ENCODE measurements at places on chromosomes 12 and 14.

GRCh38 chr14:75531256-75531655 is 9.0 kb downstream of the BATF start:
- H3K4me1 ChIP-seq = peaks cover 13% of the 10 kb centered on the region
- H3K27me3 ChIP-seq = peaks cover 6% of the 10 kb centered on the region
- H3K27ac ChIP-seq = no peak overlapping the region
- no peak for DNase-seq
- H3K4me3 ChIP-seq = no peak overlapping the region

DNA sequence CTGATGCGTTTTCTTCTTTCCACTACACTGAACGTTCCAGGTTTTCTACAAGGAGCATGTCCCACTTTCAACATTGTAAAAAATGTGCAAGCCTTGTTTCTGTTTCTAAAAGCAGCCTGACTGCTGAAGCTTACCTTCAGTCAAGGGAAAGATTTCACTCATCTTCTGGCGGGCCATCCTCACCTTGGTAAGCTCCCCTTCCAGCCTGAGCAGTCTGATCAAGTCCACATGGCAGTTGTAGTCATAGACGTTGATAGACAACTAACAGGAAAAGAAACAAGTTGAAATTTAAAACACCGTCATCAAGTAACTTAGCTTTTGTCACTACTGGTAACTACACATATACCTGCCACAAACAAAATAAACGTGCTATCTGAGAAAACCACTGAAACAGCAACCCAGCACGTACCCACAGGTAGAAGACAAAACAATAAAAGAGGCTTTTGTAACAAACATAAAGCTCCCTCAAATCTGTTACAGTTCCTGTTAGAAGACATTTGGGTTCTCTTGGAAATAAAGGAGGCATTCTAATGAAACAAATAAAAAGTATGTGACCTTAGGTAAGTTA is 11.9 kb downstream of the SART3 start:
- no peak for DNase-seq
- no peaks in the 10 kb centered on the region for H3K27me3 ChIP-seq
- H3K27ac ChIP-seq = no peak overlapping the region
- H3K36me3 ChIP-seq = peaks cover 17% of the 10 kb centered on the region

DNA sequence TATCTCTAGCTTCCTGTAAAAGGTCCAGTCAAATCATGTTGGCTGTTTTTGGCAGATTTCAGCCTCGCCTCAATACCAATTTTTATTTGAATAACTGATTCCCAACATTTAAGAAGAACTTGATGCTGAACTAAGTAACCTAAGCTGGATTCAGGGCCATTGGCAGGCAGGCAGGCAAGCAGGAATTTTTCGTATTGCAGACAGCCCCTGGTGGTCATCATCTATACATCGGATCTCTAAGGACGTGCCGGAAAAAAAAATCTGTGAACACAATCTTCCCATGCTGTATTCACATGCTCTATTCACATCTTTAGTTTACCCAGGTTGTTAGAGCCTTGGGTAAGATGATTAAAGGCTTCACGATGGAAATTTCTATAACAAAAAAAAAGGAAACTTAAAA is 7.0 kb downstream of the VCPKMT start:
- peaks cover 21% of the 10 kb centered on the region for H3K36me3 ChIP-seq
- no peak overlapping the region for H3K27ac ChIP-seq

DNA sequence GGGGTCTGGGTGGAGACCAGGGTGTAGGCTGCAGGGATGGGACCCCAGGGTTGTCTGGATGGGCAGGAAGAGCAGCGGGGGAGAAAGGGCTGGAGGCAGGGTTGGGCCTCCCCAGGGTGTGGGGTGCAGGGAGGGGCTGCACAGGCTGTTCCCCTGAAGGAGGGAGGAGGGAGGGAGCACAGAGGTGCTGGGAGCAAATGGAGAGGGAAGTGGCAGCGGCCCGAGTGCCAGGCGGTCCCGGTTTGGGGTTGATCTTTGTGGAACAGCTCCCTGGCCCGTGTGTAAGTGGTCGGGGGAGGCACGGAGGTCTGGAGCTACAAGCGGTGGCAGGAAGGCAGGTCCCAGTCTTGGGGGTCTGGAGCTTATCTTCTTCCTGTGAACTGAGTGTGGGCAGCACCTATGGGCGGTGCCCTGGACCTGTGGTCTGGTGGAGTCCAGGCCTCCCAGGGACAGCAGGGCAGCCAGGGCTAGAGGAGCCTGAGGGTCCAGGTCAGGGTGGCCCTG is 391.6 kb downstream of the TMEM121 start:
- H3K4me3 ChIP-seq = no peak overlapping the region
- no peaks in the 10 kb centered on the region for H3K36me3 ChIP-seq
- H3K27me3 ChIP-seq = no peaks in the 10 kb centered on the region
- no peak overlapping the region for H3K27ac ChIP-seq

- no peaks in the 10 kb centered on the region for H3K4me1 ChIP-seq
- no peak overlapping the region for H3K4me3 ChIP-seq
- DNase-seq = no peak
- H3K36me3 ChIP-seq = no peaks in the 10 kb centered on the region
- H3K27me3 ChIP-seq = peaks cover 8% of the 10 kb centered on the region
These were observed 67.5 kb upstream of the SLC35F4 start for GRCh38 chr14:57933349-57933748.

DNA sequence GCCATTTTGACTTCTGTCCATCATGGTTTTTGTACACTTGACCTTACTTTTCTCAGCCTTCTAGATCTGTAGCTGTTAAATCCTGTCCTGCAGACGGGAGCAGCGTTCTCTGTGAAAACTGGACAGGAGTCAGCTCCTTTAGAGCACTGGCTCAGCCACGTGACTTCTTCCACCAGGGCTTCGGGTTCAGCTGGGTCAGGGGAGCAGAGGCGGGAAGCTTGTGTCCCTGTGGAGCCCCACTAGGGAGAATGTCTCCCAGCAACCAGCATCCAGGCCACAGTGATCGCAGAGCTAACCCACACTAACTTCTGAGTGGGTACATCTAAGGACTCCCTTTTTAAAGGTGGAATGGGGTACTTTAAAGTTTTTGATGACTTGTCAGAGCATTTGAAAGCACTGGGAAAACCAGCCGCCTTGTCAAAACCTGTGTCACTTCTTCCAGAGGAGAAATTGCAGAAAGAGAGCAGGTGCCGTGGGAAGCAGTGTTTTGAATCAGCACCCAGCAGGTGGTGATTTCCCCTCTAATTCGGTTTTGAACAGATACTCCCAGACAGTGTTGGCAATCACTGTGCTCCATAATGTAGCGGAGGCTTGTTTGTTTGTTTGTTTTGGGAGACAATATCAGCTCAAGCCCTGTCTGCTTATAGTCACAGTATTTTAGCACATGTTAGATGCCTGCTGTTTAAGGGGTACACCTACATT is 17.9 kb downstream of the DERA start:
- H3K4me1 ChIP-seq = peaks cover 52% of the 10 kb centered on the region
- peak overlapping the region; percentile 33 for H3K4me3 ChIP-seq
- H3K27me3 ChIP-seq = no peaks in the 10 kb centered on the region
- H3K27ac ChIP-seq = peak overlapping the region; percentile 65
- H3K36me3 ChIP-seq = no peaks in the 10 kb centered on the region

- H3K4me1 ChIP-seq = no peaks in the 10 kb centered on the region
- peaks cover 3% of the 10 kb centered on the region for H3K27me3 ChIP-seq
- no peaks in the 10 kb centered on the region for H3K36me3 ChIP-seq
- no peak for DNase-seq
- H3K4me3 ChIP-seq = no peak overlapping the region
These were observed 147.1 kb downstream of the KIF26A start for GRCh38 chr14:104285508-104285840.

DNA sequence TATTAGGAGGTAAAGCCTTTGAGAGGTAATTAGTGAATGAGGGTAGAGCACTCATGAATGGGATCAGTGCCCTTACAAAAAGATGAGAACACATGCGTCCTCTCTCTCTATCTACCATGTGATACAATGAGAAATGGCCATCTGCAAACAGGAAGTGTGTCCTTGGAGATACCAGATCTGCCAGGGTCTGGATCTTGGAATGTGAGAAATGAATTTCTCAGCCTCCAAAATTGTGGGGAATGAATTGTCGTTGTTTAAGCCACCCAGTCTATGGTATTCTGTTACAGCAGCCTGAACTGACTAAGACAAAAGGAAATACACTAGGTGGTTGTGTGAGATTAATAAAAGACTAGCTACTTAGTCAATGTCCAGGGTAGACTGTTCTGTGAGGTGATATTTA is 366.6 kb downstream of the NELL2 start:
- H3K36me3 ChIP-seq = no peaks in the 10 kb centered on the region
- H3K4me1 ChIP-seq = peaks cover 19% of the 10 kb centered on the region
- peak overlapping the region; percentile 18 for H3K27ac ChIP-seq
- H3K27me3 ChIP-seq = no peaks in the 10 kb centered on the region

- H3K27me3 ChIP-seq = peaks cover 4% of the 10 kb centered on the region
- no peak for DNase-seq
- no peak overlapping the region for H3K4me3 ChIP-seq
- no peaks in the 10 kb centered on the region for H3K36me3 ChIP-seq
These were observed 42.5 kb downstream of the TPH2 start for GRCh38 chr12:71981149-71981548.

GRCh38 chr12:65464930-65465329 is 186.4 kb downstream of the MSRB3 start:
- H3K4me1 ChIP-seq = peaks cover 24% of the 10 kb centered on the region
- H3K27me3 ChIP-seq = no peaks in the 10 kb centered on the region
- no peak for DNase-seq
- H3K27ac ChIP-seq = peak overlapping the region; percentile 68

DNA sequence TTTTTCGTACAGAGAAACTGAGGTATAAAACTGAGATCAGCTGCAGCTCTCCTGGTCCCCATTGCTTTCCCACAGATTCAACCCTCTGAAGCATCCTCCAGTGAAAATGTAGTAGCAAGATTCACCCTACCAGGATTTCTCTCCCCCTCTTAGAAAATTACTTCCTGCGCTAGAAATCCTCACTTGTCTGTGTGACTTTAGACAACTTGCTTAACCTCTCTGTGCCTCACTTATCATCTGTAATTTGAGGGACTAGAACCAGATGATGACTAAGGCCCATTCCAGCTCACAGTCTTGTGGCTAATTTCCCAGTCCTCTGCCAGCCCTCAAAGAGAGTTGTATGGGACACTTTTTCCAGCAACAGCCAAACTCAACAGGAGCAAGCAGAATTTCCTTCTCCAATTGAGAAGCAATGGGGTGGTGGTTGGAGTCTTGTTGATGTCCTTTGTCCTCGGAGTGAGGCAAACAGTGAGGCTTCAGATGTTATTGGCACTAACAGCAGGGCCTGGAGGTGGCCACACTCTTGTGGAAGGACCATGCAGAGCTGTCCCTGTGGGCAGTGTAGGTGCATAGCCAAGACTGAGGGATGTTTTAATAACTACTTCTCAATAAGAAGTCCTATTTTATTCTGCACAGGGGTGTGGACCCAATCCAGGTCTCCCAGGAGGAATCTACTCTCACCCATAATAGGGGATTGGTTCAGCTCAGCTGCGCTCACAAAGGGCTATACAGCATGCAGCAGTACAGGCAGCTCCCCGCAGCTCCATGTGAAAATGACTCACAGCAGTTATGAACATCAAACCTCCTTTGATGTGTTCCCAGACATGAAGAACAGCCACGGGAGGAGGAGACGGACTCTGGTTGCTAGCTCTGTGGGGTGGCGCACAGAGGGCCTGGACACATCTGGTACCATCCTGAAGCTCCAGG is 200.1 kb downstream of the DAD1 start:
- no peaks in the 10 kb centered on the region for H3K36me3 ChIP-seq
- H3K4me1 ChIP-seq = peaks cover 49% of the 10 kb centered on the region
- peak overlapping the region; percentile 38 for H3K27ac ChIP-seq
- no peak for DNase-seq
- H3K4me3 ChIP-seq = no peak overlapping the region

DNA sequence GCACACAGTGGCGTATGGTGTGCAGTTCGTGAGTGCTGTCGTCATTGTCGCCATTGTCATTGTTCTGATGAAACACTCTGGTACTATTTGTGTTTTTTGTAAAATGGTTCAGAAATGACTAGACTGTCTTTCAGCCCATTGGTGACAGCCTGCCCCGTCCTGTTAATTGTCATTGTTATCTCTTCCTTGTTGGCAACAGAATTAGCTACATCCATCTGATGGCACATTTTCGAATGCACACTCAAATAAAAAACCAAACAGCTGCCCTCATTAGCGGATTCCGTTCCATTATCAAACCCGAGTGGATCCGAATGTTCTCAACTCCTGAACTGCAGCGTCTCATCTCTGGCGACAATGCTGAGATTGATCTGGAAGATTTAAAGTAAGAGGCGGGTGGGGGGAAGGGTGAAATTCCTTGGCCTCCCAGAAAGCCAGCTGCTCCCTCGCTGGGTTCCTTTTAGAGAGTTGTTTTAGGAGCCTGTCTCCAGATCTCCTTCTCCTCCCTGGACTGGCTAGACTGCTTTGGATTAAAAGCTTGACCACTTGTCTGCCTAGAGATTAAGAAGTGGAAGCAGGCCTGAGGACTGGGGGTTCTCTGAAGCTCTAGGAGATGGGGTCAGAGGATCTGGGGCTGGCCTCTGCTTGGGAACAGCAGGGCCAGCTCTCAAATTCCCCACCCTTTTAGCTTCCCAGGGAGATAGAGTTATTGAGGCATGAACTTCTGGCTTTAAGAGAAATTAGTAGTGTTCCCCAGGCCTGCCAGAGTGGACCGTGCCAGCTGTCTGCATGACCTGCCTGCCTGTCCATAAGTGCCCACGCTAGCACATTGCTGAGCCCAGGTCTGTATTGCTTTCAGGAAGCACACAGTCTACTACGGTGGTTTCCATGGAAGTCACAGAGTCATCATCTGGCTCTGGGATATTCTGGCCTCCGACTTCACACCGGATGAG is 43.3 kb downstream of the MMAB start:
- H3K27me3 ChIP-seq = no peaks in the 10 kb centered on the region
- H3K4me1 ChIP-seq = no peaks in the 10 kb centered on the region
- peaks cover 27% of the 10 kb centered on the region for H3K36me3 ChIP-seq
- no peak overlapping the region for H3K27ac ChIP-seq
- no peak overlapping the region for H3K4me3 ChIP-seq

- peaks cover 9% of the 10 kb centered on the region for H3K36me3 ChIP-seq
- no peaks in the 10 kb centered on the region for H3K27me3 ChIP-seq
- no peak overlapping the region for H3K27ac ChIP-seq
- H3K4me3 ChIP-seq = no peak overlapping the region
- H3K4me1 ChIP-seq = peaks cover 12% of the 10 kb centered on the region
- no peak for DNase-seq
These were observed 13.5 kb downstream of the ETFRF1 start for GRCh38 chr12:25208554-25208953.

GRCh38 chr14:38078393-38078792 is 129.3 kb upstream of the SSTR1 start:
- DNase-seq = no peak
- H3K27me3 ChIP-seq = no peaks in the 10 kb centered on the region
- H3K36me3 ChIP-seq = no peaks in the 10 kb centered on the region
- no peak overlapping the region for H3K4me3 ChIP-seq
- no peaks in the 10 kb centered on the region for H3K4me1 ChIP-seq
